ENCODE measurements at places on chromosomes 2 and 18.

DNA sequence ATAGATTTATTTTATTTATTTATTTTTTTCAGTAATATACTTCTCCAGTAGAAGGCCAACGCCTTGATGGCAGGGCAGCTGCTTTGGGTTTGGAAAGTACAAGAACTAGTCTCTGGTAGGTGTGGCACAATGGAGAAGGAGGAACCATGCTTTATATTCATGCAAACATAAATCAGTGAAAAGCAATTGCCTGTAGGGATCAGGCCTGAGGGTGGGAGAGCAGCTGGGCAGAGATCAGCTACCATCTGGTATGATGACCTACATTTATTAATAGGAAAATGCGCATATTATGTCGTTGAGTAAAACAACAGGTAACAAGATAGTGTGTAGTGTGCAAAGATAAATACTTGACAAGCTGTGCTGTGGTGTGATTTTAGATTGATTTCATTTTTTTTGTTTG, 120.4 kb upstream of the TLK1 start:
- no peaks in the 10 kb centered on the region for H3K27me3 ChIP-seq
- H3K27ac ChIP-seq: no peak overlapping the region
- H3K4me3 ChIP-seq: no peak overlapping the region
- no peak for DNase-seq
- no peaks in the 10 kb centered on the region for H3K4me1 ChIP-seq
- no peaks in the 10 kb centered on the region for H3K36me3 ChIP-seq

GRCh38 chr2:105371810-105372209, 27.0 kb downstream of the FHL2 start:
- H3K36me3 ChIP-seq: no peaks in the 10 kb centered on the region
- H3K27me3 ChIP-seq: no peaks in the 10 kb centered on the region
- peaks cover 14% of the 10 kb centered on the region for H3K4me1 ChIP-seq
- no peak overlapping the region for H3K4me3 ChIP-seq

- peak overlapping the region; percentile 100 for H3K27ac ChIP-seq
- H3K4me1 ChIP-seq: peaks cover 31% of the 10 kb centered on the region
- H3K27me3 ChIP-seq: no peaks in the 10 kb centered on the region
- H3K36me3 ChIP-seq: no peaks in the 10 kb centered on the region
These were observed 37.8 kb downstream of the PCBP1 start for GRCh38 chr2:70124983-70125480.

DNA sequence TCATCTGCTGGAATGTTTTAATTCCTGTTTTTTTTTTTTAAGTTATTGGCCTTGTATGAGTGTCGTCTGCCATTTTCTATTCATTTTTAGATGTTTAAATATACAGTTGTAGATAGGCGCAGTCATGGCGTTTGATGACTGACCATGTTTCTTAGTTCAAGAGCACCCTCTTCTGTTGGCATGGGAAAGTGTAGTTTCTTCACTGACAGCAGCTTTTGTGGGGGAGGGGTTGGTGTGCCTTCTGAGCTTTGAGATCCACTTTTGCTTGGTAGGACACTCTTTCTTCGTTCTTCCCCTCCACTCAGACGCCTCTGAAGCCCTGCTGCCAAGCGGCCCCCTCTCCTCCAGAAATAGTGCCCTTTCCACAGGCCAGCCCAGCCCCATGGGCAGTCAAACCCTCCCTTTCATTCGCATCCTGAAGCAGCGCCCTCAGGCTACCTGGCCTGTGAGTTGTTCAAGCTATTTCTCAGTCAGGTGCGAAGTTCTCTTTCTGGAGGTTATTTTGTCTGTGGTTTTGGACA, 492.0 kb downstream of the TNS1 start:
- H3K4me3 ChIP-seq: no peak overlapping the region
- no peaks in the 10 kb centered on the region for H3K27me3 ChIP-seq
- no peaks in the 10 kb centered on the region for H3K36me3 ChIP-seq

DNA sequence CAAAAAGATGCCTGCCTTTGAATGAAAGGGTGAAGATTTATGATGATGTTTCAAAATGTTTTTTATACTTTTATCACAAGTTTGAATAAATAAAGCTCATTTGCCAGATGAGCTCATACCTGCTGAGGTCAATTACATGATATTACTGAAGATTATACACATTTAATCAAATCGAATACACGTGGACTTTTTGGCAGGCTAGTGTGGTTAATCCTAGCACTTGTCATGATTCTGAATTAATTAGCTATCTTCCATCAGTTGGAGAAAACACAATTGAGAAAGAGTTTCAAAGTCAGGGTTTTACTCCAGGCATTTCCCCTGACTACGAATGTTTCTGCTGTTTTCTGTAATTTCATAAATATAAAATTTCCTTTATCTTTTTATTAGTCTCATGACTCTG, 54.4 kb downstream of the LRPPRC start:
- H3K4me3 ChIP-seq: no peak overlapping the region
- H3K27ac ChIP-seq: no peak overlapping the region
- DNase-seq: no peak
- no peaks in the 10 kb centered on the region for H3K27me3 ChIP-seq
- H3K36me3 ChIP-seq: peaks cover 56% of the 10 kb centered on the region

Measured in upper lobe of right lung (tissue), 1 donor.